ENCODE measurements at places on chromosomes 12 and 14.

GRCh38 chr14:31122098-31122611 is 85.4 kb downstream of the HECTD1 start:
- no peak for DNase-seq

- no peak for DNase-seq
These were observed 393.1 kb upstream of the RGS6 start for GRCh38 chr14:71538938-71539649.

- no peak for DNase-seq
These were observed 245.6 kb upstream of the RGS6 start for GRCh38 chr14:71686677-71687076.

- no peak for DNase-seq
These were observed 247.2 kb downstream of the AACS start for GRCh38 chr12:125312471-125312870.

- no peak for DNase-seq
These were observed 155.6 kb upstream of the TMCC3 start for GRCh38 chr12:94805749-94806529.

GRCh38 chr12:108751821-108752220 is 20.5 kb upstream of the CORO1C start:
- no peak for DNase-seq

GRCh38 chr12:3795492-3796133 is 42.7 kb upstream of the CRACR2A start:
- DNase-seq = no peak

- no peak for DNase-seq
These were observed 24.3 kb downstream of the VTI1B start for GRCh38 chr14:67650151-67650550.

DNA sequence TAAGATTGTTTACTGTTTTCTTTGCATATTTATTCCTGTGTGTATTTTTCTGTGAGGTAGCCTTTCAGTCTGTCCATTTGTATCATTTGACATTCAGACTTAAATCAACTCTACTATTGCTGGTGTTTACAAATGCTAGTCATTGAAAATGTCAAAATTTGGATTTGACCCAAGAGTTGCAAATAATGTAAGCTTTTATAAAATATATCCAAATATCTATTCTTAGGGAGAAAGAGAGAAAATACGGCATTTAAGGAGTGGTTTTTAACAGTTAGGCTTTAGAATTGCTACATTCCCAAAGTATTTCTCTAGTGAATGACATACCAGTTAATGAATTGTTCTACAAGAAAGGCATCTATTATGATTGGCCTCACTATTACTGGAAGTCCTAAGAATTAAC is 37.9 kb downstream of the FRS2 start:
- no peak for DNase-seq

DNA sequence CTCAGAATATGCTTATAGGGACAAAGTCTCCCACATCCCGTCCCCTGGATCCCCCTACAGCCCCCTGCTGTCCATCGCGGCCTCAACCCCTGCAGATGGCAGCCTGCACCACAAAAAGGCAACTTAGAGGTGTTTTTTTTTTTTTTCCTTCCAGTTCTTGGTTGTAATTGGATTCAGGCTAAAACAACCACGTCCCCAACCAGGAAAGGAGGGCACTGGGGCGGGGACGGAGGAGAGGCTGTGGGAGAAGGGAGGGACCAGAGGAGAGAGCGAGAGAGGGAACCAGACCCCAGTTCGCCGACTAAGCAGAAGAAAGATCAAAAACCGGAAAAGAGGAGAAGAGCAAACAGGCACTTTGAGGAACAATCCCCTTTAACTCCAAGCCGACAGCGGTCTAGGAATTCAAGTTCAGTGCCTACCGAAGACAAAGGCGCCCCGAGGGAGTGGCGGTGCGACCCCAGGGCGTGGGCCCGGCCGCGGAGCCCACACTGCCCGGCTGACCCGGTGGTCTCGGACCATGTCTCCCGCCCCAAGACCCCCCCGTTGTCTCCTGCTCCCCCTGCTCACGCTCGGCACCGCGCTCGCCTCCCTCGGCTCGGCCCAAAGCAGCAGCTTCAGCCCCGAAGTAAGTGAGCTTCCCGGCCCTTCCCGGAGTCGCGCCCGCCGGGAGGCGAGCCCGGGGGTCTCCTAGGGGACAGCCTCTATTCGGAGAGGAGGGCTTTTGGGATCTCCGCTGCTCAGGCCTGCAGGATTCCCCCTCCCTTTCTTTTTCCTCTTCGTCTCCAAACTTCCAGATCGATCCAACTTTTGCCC is at the start of gene MMP14:
Gene MMP14 (plus strand): TSS at position 285 of the 813 bp plus-strand sequence. CDS start 233 bp downstream, at position 518.
- DNase-seq = no peak

DNA sequence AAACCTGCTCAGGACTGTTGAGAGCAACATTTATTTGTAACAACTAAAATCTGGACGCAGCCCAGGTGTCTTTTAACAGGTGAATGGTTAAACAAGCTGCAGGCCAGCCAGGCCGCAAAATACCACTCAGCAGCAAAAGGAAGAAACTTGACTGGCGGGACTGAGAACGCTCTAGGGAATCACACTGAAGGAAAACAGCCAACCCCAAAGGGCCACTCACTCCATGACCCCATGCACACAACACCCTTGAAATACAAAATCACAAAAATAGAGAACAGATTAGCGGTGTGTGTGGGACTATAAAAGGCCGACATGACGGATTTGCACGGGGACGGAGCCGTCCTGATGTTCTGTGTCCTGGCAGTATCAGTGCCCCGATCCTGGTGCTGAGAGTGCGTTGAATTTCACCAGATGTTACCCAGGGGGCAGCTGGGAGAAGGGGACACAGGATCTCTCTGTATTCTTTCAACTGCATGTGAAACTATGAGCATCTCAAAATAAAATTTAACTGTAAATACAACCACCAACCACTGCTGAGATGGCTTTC is 23.0 kb downstream of the VPS37B start:
- no peak for DNase-seq

DNA sequence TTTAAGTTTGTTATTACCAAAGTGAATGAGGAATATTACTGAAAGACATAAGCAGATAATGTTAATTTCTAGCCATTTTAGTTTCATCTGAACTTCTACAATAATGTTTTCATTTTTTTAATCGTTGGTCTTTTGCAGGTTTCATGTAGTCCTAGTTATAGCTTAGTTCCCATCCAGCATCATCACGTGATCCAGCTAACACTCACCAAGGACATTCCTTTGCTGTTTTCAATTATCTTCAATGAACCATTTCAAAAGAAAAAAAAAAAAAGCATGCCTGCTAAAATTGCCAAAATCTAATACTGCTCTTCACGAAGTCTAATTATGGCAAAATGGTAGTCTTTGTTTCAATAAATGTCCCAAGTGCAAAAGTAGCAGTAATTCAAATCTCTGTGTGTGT is 187.7 kb upstream of the ATXN7L3B start:
- DNase-seq = no peak

GRCh38 chr12:109553906-109554500 is 19.3 kb downstream of the MMAB start:
- no peak for DNase-seq

DNA sequence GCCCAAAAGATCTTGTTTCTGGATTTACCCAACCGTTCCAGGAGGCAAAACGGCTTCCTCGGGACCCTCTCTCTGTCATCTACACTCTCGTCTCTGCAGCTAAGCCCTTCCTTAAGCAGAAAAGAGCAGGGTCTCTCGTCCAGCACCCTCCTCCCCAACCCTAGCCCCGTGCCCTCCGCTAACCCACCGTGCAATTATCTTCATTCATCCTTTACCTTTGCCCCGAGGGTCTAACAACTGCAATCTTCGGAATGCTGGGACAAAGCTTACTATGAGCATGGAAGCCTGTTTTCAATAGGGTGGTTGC is 276 bp upstream of the BMAL2 start:
- DNase-seq = no peak

DNA sequence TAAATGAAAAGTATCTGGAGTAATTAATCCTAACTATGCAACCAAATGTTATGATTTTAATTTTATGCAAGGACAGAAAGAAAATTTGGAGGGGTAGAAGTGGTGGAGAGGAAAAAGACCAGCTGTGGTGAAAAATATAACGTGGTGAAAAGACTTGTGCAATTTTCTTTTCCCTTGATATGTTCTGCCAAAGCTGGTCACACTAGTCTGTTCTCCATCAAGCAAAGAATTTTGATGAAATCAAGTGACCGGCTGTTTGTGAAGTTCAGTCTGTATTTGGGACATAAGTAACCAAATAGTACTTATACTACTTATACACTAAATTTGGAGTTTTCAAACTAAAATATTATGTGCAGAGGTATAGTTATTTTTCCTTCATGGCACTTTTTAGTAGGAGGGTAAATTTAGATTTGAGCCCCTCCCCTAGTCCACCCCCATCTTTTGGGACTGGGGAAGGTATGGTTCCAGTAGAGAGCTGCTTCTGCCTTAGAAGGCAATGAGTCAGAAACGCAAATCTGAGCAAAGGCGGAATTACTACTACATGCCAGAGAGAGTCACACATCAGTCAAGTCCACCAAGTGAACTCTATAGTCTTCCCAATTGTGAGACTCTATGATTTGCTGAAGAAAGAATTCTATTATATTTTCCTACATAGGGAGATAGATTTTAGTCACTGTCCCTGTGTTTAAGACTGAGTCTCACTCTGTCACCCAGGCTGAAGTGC is 229.7 kb downstream of the SLC25A21 start:
- no peak for DNase-seq

GRCh38 chr14:102461490-102462338 is 47.9 kb downstream of the ANKRD9 start:
- DNase-seq = no peak

GRCh38 chr12:54701940-54702592 is 53.9 kb upstream of the DCD start:
- DNase-seq = no peak

GRCh38 chr12:39372929-39373328 is 70.0 kb downstream of the KIF21A start:
- DNase-seq = no peak

DNA sequence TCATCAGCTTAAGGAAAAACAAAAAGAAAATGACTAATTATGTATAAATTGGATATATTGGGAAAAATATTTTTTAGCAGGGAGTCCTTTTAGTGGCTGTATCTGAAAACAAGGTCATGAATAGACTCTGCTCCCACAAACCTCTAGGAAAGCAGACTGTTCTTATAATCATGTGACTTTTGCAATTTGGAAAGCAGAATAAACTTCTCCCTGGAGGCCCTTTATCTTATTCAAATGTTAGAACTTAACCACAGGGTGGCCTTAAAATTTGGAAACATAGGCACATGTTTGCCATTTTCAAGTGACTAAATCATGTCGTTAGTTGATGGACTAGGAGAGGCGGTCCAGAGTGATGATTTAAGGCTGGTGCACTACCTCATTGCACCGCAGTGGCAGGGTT is 196.6 kb upstream of the KRR1 start:
- DNase-seq = no peak

DNA sequence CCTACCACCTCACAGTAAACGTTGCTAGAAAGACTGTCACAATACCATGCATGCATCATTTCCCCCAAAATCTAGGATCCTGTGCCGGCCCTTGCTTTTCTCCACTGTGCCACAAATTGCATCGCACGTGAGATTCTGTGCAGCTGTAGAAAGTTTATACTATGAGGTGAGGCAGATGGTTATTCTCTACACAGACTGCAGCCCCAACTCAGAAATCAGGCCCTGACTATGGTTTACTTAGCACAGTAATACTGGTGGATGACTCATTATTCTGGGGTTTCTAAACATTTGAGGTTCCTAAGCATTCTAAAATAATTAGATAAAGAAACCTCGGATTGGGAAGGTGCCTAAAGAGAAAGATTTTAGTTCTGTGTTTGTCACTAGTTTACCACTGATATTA is 163.8 kb upstream of the CCDC198 start:
- no peak for DNase-seq

DNA sequence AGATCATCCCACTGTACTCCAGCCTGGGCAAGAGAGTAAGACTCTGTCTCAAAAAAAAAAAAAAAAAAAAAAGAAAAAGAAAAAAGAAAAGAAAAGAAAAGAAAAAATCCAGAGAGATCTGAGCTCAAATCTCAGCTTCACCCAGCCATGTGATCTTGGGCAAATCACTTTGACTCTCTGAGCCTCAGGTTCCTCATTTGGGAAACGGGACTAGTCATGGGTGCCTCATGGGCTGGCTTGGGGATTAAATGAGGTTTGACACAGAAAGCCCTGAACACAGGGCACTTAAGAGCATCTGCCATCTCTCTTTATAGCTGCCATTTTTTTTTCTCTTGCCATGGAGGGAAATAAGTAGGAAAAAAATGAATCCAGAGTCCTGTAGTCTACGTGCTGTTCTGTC is 86.2 kb upstream of the MYL2 start:
- no peak for DNase-seq

GRCh38 chr14:70789961-70790360 is 19.4 kb downstream of the MAP3K9 start:
- DNase-seq = no peak

DNA sequence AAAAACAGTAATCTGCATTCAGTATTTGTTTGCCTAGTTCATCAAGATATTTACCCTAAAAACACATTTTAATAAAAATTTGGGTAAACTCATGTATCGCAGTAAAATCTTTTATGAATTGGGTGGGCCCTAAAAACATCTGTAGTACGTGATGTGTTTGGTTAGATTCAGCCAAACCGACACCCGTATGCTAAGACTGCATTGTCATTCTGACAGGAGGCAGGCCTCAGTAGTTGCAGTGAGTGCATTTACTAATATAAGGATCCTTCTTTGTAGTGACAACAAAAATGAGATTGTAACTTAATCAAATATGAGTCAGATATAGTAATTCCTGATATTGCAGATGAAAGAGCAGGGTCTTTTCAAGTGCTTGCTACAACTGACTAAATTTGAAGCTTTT is 191.8 kb downstream of the SLC16A7 start:
- no peak for DNase-seq

- no peak for DNase-seq
These were observed 29.7 kb downstream of the CCDC85C start for GRCh38 chr14:99574099-99574880.

- no peak for DNase-seq
These were observed 128.5 kb downstream of the WIF1 start for GRCh38 chr12:64992641-64993040.

DNA sequence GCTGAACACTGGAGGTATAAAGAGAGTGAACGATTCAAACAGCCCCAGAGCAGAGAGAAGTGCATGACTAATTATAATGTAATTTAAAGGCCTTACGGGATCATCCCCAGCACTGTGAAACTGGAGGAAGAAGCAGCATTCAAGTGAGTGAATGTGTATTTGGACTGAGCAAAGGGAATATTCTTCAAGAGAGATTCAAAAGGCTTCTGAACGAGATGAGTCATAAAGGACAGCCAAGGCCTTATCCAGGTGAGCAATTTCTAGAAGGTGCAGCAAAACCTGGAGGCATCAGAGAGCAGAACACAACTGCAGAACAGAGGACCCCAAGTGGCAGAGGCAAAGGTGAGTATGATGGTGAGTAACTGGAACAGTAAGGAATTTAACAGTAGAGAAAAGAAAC is 127.2 kb downstream of the BCAT1 start:
- no peak for DNase-seq

Data from activated CD8-positive, alpha-beta memory T cell treated with anti-CD3 and anti-CD28 coated beads for 24 hours (primary cell).